Left ventricle myocardium inferior (tissue), 1 donor: ENCODE measurements at places on chromosomes 2 and 18.
A peak's percentile ranks its signal among the peaks of the same experiment; 100 is the strongest.

DNA sequence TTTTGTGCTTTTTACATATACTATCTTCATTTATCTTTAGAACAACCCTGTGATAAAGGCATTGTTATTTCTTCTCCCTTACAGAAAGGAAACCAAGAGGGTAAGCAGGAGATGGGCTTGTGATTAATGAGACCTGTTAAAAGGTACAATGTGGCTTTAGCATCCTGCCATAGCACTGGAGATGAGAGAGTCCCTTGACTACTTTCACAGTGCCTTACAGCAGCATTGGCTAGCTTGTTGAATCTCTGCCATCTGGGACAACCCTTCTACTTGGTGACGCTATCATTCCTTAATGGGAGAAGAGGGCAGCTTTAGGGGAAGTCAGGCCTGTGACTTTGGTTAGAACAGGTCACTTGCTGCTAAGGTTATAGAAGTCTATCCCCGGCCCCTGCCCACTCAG is 68.1 kb upstream of the LYPD6B start:
- DNase-seq = no peak

GRCh38 chr18:57075716-57076400 is 71.0 kb upstream of the BOD1L2 start:
- DNase-seq = no peak

DNA sequence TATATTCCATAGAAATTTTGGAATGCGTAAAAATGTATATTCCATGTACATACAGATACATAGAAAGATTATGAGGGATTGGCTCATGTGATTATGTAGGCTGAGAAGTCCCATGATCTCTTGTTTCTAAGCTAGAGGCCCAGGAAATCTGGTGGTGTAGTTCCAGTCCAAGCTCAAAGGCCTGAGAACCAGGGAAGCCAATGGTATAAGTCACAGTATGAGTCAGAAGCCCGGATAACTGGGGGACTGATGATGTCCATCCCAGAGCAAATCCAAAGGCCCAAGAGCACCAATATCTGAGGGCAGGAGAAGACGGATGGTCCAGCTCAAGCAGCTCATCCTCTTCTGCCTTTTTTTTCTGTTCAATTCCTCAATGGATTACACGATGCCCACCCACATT is 385.0 kb upstream of the KLHL29 start:
- DNase-seq = no peak

GRCh38 chr18:6215888-6216287 is 198.8 kb downstream of the L3MBTL4 start:
- DNase-seq = no peak

GRCh38 chr2:157782057-157782845 is 93.9 kb downstream of the ACVR1 start:
- no peak for DNase-seq

DNA sequence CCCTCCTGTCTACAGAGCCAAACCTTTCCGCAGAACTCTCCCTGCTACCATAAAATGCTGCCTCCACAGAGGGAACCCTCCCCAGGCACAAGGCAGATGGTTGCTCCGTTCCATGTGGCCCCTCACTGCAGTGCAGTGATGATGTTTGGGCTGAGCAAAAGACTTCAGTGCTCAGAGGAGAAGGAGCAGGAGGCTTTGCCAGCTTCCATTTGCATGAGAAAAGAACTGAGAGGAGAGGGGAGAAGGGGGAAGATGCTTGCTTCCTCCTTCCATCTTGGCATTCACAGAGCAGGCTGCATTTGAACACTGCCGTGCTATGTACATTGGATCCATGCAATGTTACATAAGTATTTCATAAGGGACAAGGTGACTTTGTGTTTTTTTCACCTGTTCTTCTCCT is 46.6 kb upstream of the TMEM200C start:
- DNase-seq = no peak

DNA sequence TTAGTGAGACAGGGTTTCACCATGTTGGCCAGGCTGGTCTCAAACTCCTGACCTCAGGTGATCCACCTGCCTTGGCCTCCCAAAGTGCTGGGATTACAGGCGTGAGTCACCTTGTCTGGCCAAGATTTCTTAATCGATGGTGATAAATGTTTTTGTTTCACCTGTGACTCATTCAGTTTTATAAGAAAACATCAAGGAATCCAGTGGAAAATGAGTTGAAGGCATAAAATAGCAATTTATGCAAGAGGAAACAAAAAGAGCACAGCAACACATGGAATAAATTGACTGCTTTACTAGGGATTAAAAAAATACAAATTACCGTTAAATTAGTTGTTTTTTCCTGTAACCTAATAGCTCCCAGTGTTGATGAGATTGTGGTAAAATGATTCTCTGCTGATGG is 80.2 kb downstream of the CDK15 start:
- no peak for DNase-seq

DNA sequence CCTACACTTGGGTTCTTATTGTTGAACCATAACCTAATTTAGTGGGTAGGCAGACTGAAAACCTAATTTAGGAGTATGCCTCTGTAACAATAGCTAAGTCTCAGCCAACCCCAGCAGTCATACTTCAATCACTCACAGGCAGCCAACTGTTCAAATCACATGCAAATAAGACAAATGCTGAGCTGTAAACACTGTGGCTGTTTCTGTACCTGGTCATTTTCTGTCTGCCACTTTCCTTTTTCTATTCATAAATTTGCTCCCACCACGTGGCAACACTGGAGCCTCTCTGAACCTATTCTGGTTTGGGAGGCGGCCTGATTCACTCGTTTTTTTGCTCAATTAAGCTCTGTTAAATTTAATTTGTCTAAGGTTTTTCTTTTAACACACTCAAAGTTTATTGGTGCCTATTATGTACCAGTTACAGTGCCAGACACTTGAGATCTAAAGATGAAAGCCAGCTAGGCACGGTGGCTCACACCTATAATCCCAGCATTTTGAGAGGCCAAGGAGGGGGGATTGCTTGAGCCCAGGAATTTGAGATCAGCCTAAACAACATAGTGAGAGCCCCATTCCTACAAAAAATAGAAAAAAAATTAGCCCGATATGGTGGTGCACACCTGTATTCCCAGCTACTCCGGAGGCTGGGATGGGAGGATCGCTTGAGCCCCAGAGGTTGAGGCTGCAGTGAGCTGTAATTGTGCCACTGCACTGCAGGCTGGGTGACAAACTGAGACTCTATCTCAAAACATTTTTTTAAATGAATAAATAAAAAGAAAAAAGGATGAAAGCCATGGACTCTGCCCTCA is 41.1 kb downstream of the THNSL2 start:
- no peak for DNase-seq

- DNase-seq = no peak
Measured at GRCh38 chr2:37773371-37774130, 102.1 kb upstream of the CDC42EP3 start.

GRCh38 chr2:100891906-100892642 is 72.1 kb downstream of the NPAS2 start:
- peak; percentile 39 for DNase-seq

- no peak for DNase-seq
Measured at GRCh38 chr18:47461977-47462376, 210.5 kb upstream of the SKOR2 start.

GRCh38 chr18:57534511-57534909 is 52.0 kb downstream of the FECH start:
- no peak for DNase-seq

DNA sequence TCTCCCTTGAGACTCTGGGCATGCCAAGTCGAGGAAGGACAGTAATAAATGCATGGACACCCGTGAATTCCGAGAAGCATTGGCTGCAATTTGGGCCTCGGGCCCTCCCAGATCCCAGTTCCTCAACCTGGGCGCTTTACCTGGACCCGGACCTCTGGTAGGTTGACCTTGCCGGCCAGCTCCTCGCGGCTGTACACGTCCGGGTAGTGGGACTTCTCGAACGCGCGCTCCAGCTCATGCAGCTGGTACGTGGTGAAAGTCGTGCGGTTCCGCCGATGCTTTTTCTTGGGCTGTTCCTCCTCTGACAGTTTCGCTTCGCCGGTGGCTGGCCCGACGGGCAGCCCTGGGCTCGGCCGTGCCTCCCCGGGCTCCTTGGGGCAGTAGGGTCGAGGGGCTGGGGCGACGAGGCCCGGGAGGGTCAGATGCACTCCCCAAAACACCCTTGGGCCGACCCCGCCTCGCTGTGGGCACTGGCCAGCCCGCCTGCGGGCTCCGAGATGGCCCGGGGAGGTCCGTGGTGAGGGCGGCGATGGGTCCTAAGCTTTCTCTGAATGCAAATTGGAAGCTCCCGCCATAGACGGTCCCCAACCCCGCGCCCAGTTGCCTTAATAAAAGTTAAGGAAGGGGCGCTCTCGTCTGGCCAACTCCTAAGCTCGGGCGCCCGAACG is 899 bp downstream of the RAX start:
- no peak for DNase-seq

DNA sequence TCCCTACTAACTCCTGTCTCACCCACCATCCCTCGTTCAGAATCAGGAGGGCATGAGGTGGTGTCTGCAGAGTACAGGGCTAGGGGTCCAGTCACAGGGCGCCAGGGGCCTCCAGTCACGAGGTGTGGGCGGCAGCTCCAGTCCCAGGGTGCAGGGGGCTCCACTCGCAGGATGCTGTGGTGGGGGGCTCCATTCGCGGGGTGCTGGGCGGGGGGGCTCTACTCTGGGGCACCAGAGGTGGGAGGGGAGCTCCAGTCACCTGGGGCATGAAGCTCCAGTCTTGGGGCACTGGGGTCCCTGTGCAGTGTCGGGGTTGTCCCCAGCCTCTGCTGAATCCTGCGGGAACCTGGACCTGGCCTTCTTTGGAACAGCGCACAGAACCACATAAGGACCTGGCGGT is 66.0 kb downstream of the EIPR1 start:
- DNase-seq = no peak
